ENCODE measurements at places on chromosomes 6 and 20.

DNA sequence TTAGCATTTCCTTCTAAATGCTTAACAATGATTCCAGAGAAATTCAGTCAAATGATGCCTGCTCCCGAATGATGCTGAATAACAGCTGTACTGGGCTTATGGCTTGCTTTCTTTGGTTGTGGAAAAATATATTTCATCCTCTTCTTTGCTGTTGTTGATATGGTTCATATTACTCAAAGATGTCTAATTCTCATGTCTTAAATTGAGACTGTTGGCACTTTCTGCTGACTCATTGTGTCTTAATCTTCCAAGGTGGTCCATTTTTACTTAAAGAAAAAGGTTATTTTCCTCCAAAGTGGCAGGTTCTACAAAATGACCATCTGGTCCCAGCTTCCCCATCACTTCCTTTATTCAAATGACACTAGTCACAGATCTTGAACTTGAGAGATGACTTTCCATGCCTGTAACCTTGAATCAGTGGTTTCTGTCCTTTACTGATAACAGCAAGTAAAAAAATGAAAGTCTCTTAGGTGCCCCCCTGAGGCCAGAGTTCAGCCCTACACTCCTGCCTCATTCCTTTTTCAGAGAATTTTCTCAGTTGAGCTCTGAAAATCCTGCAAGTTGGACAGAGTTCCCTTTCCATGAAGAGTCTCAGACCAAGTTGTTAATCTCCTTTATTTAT, 6.9 kb downstream of the SNAP25 start:
- no peak for DNase-seq

GRCh38 chr6:4460586-4461475, 315.4 kb upstream of the CDYL start:
- DNase-seq: peak; percentile 79

- DNase-seq: no peak
These were observed 9.2 kb downstream of the CST3 start for GRCh38 chr20:23628402-23629016.

DNA sequence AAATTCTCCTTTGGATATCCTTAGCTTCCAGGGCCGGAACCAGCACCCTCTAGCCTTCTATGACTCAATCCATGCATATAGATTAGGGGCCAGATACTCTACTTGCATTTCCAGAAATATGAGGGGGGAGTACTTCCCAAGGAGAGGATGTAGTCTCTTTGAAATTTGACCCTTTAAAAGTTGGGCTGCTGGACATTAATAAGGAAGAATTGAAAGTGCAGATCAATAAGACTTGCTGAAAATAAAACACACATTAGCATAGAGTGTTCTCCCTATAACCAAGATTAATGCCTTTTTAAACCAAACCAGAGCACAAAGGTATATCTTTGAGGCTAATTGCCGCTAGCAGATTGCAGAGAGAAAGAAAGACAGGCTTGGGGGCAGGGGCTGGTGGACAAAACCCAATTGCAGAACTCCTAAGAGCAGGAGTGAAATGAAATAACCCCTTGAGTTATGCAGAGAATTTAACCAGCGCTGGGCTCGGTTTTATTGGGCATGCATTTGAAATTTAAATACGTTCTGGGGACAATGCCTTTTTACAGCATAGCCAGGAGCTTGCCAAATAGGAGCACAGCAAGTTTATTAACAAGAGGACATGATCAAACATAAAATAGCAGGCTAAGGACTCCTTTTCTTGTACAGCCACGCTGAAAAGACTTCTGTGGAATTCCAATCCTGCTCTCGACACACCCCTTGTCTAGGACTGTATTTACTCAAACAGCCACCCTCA, 108.2 kb upstream of the SALL4 start:
- peak; percentile 26 for DNase-seq

GRCh38 chr20:38001173-38001875, 31.9 kb downstream of the TTI1 start:
- peak; percentile 77 for DNase-seq

GRCh38 chr20:24679448-24680047, 210.1 kb downstream of the SYNDIG1 start:
- DNase-seq: no peak

DNA sequence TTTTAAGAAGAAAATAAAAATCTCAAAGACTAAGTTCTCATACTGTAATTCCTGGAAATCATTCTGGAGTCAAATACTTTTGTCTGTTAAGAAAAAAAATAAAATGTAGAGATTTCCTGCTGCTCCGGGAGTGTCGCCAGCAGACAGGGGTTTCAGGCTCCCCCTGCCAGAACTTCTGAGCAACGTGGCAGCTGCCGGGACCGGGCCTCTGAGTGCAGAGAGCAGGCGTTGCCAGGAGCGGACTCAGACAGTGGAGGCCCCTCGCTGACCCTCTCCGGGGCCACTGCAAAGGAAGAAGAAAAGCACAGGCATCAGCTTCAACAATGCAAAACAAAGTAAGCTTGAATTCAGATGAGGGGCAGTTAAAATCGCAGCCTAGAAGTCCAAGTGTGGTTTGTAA, 95.5 kb downstream of the THBS2 start:
- DNase-seq: peak; percentile 66

DNA sequence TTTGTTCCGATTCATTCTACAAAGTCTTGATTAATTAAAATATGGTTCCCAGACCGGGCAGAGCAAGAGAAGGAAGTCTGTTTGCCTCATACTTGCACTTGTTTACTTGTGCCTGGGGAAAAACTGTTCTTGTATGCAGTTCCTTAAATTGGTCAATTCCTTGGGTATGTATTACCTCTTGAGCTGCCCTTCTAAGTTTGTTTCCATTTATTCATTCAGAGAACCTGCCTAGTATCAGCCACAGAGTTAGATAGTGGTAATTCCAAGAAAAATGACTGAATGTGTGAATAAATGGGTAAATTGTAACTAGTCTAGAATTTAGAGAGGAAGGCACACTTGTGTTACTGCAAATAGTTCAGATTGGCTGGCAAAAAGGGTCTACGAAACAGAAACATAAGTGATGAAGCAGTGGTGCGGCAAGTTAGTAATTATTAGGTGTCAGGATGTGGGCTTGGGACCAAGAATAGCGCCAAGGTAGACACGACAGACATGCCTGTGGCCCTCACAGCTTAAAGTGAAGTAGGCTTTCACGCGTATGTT, 525 bp upstream of the MAK start:
- no peak for DNase-seq
